Activated CD8-positive, alpha-beta T cell treated with anti-CD3 and anti-CD28 coated beads, Interleukin-2, amount 10 ng/mL, durations not matched to agents 7 days and 5 days (primary cell): ENCODE measurements at places on chromosomes 1 and 21. TPM values are rescaled to one million over a fixed set of nuclear protein-coding genes. Genes with fewer than 3 reads are reported as not detected.

DNA sequence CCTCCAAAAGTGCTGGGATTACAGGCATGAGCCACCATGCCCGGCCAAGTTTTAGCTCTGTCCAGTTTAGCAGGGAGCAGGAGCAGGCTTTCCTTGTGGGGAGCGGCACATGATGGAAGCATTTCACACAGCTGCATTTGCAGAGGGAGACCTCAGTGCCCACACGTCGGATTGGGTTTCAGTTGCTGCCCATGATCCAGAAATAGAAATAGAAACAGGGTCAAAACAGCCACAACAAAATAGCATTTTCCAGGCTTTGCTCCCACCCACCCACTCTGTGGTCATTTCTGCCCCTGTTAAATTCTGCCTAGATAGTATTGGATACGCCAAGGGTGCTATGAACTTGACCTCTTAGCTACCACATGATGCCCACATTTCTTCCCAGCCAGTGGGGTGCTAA lies 128.4 kb downstream of the CNIH3 start:
- DNase-seq = no peak
- H3K27ac ChIP-seq = no peak overlapping the region
- peaks cover 17% of the 10 kb centered on the region for H3K4me1 ChIP-seq
- no peaks in the 10 kb centered on the region for H3K36me3 ChIP-seq

DNA sequence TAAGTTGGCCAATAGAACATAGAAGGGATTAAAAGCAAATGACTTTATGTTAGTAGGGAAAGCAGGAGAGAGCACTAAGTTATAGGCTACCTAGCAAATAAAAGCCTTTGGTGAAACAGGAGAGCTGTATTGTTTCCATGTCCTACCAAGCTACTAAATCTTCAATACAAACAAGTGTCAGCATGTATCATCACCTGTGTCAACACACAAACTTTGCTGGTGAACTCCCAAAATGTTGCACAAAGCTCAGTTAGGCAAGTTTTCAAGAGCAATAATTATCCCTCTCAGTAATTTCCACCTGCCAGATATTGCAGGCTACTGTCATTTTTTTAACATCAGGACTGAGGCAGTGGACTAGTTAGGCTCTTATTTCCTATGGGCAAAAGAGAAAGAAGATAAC lies 77.7 kb upstream of the ADAM30 start:
- H3K36me3 ChIP-seq = peaks cover 42% of the 10 kb centered on the region
- H3K27me3 ChIP-seq = no peaks in the 10 kb centered on the region
- H3K4me3 ChIP-seq = no peak overlapping the region

- no peak for DNase-seq
- H3K4me1 ChIP-seq = no peaks in the 10 kb centered on the region
These were observed 229.0 kb downstream of the FMN2 start for GRCh38 chr1:240320659-240321058.

DNA sequence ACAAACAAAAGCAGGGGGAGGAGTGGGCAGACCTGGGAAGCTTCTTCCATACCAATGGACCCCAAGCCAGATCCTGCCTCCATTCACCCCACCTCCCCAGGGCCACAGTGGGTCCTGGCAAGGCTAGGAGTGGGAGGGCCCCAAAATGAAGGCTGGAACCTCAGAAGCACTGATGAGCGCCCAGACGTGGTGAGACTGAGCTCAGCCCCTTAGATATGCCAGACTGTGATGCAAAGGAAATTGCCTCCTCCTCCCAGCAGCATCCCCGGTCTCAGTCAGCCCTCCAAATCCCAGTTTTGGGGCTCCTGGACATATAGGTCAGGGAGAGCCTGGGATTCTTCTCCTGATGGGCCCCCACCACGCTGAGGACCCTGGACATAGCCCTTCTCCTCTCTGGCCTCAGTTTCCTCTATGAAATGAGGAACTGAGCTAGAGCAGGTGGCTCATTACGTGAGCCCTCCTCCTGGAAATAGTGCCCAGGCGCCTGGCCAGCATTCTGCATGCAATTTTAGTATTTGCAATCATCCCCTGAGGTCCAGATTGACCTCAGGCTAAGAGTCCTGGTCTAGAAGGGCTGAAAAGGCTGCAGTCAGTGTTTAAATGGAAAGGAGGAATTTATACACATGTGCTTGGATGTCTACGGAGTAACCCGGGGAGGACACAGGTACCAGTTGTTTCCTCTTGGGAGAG lies 33.5 kb downstream of the RHBG start:
- H3K27ac ChIP-seq = no peak overlapping the region
- no peaks in the 10 kb centered on the region for H3K36me3 ChIP-seq
- H3K4me1 ChIP-seq = no peaks in the 10 kb centered on the region
- peaks cover 7% of the 10 kb centered on the region for H3K27me3 ChIP-seq
- H3K4me3 ChIP-seq = no peak overlapping the region

GRCh38 chr1:18870957-18871356 lies 11.5 kb upstream of the TAS1R2 start:
- no peaks in the 10 kb centered on the region for H3K4me1 ChIP-seq
- H3K27ac ChIP-seq = no peak overlapping the region
- peaks cover 6% of the 10 kb centered on the region for H3K27me3 ChIP-seq
- DNase-seq = no peak
- H3K36me3 ChIP-seq = no peaks in the 10 kb centered on the region

Gene CYYR1
- total RNA-seq = not detected

Gene S1PR1
- total RNA-seq = 76.5 TPM

Gene PLEKHG5
- 2.8 TPM for total RNA-seq

Gene DMRTA2
- not detected for total RNA-seq

Gene OR2W3
- not detected for total RNA-seq

Gene ITGB2
- total RNA-seq = 503 TPM
